GM12878 (cell line): ENCODE measurements at places on chromosomes 5 and 9.

DNA sequence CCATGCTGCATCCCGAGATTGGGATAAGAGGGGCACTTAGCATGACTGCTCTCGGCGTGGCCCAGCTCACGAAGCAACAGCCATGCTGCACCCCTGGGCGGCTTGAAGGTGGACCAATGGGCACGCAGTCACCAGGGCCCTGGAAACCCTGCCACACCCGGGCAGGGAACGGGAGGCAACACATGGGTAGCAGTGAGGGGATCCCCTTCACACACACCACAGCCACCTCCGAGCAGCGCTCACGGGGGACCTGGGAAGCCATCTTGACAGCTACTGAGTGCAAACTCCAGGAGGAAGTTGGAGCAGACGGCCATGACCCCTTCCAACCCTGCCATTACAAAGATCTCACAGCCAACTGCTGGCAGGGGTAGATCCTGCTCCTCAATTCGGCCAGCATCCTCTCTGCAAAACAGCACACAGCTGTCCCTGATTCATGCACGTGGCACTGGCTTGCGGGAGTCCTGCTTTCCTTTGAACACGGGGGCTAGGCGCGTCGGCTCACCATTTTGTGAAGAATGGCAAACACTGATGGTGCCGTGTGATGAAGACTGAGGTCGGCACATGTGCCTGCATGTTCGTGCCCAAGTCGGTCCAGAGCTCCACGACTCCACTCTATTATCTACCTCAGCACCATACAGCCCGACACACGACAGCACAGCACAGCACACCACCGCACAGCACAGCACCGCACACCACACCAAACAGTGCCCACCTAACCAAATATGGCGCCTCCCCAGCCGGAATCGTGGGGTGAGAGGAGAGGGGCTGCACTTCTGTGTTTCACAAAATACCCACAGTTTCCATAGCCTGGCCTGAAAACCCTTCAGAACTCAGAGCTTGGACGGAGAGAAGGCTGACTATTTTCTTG lies 5.0 kb downstream of the UBAC1 start:
- DNase-seq = no peak

- DNase-seq = no peak
Measured at GRCh38 chr5:95439801-95440493, 48.8 kb downstream of the FAM81B start.

GRCh38 chr5:142219146-142219545 lies 105.7 kb downstream of the SPRY4 start:
- no peak for DNase-seq

GRCh38 chr5:34817558-34818351 lies 21.2 kb upstream of the TTC23L start:
- no peak for DNase-seq

- no peak for DNase-seq
Measured at GRCh38 chr9:102072059-102072764, 333.8 kb upstream of the GRIN3A start.

DNA sequence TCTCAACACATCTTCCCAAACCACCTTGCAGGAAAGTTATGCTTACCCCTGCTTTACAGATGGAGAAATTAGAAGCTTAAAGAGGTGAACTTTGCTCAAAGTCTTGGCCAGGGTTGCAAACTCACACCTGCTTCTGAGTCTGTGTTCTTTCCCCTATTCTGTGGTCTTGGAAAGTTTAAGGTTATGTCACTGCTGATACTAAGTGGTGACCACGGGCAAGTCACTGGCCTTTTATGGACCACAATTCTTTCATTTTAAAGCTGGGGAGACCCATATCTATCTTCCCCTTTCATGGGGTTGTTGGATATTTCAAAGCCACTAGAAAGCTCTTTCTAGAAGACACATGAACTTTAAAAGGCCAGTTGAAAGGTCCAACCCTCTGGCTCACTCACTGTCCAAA lies 95.4 kb upstream of the KLF4 start:
- DNase-seq = no peak

GRCh38 chr9:7534211-7534935 lies 265.2 kb downstream of the DMAC1 start:
- DNase-seq = no peak

- no peak for DNase-seq
Measured at GRCh38 chr9:135211524-135211890, 124.0 kb downstream of the OLFM1 start.

DNA sequence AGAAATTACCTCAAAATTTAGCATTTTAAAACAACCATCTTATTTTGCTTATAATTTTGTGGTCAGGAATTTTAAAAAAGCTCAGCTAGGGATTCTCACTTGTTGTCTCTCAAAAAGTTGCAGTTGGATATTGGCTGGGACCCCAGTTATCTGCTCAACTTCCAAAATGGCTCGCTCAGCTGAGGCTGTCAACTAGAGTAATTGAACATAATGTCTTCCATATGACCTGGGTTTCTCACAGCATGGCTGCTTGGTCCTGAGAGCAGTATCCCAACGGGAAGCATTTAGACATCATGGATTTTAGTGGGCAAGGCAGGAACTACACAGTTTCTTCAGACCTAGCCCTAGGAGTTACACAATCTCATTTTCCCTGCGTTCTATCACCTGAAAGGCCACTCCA lies 63.6 kb upstream of the SPEF2 start:
- DNase-seq = no peak

GRCh38 chr9:108662091-108662875 lies 193.5 kb downstream of the ACTL7B start:
- no peak for DNase-seq

DNA sequence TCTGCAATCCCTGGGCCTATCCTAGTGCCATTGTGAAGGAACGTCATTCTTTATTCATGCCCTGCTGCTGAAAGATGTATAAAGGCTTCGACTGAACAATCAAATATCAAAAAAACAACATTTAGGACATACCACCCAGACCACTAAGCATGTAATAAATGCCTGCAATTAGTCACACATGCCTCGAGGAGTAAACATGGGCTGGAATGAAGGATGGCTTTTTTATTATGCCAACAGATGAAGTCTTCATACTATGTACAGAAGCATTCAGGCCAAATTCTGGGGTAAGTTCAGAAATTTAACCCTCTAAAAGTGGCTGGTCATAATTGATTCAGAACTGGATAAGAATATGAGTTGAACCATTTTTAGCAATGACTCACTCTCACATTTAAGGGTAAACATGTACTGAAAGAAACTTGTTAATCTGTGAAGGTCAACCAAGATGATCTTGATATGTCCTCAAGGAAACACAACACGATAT lies 38.1 kb downstream of the FAM240B start:
- no peak for DNase-seq
